Activated CD8-positive, alpha-beta memory T cell treated with anti-CD3 and anti-CD28 coated beads for 1 hour (primary cell): ENCODE measurements at places on chromosomes 6 and 20.

DNA sequence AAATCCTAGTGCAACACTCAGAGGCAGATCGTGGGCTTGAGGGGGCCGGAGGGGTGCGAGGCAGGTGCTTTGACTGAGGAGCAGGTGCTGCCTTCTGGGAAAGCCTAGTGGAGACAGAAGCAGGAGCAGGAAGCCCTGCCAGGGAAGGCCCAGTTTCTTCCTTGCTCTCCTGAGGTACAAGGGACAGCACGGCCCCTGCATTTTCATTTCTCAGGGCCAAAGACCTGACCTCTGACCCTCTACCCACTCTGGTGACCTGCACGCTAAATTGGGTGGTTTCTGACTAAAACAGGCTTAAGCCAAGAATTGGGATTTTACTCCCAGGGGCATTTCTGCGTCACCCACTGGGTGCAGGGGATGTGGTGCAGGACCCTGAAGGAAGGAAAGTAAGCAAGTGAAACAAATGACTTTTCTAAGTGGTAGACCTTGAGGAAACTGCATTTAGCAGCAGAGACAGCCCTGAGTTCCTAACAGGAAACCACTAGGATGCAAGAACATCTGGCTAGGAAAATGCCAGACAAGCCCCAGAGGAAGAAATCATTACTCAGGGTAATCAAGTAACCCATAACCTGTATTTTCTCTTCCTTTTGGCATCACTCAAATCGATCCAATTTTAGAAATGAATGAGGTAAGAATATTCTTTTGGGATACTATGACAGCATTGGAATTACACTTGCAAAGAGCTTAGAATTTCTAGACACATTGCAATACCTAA, 141.7 kb downstream of the CD164 start:
- no peak for DNase-seq

- no peak for DNase-seq
Observed at GRCh38 chr6:72206606-72207005, 320.3 kb downstream of the RIMS1 start.

GRCh38 chr6:150576651-150577226, 22.9 kb upstream of the PLEKHG1 start:
- DNase-seq, result no peak

GRCh38 chr6:154848580-154848979, 115.4 kb downstream of the SCAF8 start:
- DNase-seq, result no peak

GRCh38 chr6:50843842-50844241, 25.2 kb downstream of the TFAP2B start:
- DNase-seq, result no peak

- no peak for DNase-seq
Observed at GRCh38 chr6:75089921-75090320, 115.9 kb downstream of the COL12A1 start.

DNA sequence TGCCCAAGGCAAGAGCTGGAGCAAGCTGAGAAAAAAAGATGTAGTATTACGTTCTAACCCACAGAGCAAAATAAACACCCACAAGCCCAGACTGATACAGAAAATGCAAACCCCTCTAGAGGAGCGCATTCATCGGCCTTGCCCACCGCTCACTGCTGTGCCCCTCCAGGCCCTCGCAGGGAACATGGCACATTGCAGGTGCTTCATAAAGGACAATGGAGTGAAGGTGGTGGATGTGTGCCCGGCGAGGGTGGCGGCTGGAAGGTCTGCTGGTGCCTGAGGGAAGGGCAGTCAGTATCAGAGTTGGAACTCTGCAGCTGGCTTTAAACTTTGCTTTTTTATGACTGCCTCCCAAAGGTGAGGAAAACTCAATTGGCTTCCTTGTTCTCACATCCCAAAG, 18.5 kb upstream of the IRF4 start:
- no peak for DNase-seq

GRCh38 chr6:3557336-3557735, 100.5 kb upstream of the SLC22A23 start:
- DNase-seq, result no peak

- no peak for DNase-seq
Observed at GRCh38 chr6:6866656-6867403, 240.9 kb upstream of the RREB1 start.

DNA sequence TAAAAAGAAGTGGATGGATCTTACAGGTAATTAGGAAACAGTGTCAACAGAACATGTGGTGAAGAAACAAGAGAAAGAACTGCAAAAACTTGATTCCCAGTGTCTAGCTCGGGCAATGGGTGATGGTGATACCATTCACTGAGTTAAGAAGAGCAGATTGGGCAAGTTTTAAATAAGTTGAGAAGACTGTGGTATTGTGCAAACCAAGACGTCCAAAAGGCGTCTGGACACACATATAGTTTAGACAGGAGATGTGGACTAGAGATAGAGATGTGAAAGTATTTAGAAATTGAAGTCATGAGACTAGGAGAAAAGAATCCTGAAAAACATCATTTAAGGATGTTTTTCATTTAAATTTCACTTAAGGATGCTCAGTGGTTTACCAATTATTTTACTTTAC, 53.9 kb downstream of the CDK19 start:
- no peak for DNase-seq

DNA sequence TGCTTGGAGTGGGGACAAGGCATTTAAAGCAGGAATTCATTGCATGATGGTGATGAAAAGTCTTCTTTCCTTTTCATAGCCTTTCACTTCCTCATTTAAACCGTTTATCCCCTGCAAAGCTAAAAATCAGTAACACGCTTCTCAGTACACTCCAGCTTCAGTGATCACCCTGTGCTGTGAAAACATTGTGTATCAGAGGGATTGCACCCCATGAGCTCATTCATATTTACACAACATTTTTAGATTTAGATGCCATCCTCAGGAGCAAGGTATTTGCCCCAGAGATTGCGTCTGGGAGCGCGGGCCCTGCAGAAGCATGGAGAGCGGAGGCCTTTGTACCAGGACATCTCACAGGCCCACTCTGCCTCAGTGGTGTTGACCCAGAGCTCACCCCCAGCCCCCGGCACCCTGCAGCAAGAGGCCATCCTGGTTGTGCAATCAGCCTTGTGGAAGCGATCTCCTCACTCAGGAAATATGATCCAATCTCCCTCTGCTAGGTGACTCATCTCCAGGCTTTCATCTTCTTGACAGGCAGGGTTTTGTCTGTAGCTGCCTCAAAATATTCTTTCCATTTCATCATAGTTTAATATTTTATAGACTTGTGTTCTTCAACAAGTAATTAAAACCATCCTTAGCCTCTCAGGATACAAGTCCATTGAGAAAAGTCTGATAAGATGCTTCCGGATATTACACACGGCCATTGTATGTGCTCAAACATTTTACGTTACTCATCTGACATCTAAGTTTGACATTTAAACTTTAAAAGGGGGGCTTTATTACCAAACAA, 38.9 kb upstream of the THBS2 start:
- no peak for DNase-seq

DNA sequence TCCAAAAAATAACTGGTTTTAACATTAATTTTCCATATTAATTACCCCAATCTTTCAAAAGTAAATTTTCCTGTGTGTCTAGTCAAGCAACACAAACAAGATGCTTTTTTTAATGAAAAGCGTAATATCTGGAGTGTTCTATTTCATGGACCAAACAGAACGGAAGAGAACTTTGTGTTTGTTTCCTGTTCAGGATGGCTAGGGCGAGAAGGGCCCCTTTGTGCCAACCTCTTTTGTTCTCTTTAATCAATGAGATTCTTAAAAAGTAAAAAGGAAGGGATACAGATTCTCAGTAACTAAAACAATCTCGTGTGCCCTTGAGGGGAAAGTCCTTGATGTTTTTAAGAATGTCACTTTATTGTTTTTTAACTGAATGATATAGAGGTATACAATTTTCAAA, 55.7 kb downstream of the GNAS start:
- DNase-seq, result no peak

- DNase-seq, result no peak
Observed at GRCh38 chr6:69820018-69820417, 23.2 kb upstream of the LMBRD1 start.

- DNase-seq, result no peak
Observed at GRCh38 chr6:5412663-5413062, 151.3 kb downstream of the FARS2 start.

- no peak for DNase-seq
Observed at GRCh38 chr6:4496284-4496683, 279.9 kb upstream of the CDYL start.

DNA sequence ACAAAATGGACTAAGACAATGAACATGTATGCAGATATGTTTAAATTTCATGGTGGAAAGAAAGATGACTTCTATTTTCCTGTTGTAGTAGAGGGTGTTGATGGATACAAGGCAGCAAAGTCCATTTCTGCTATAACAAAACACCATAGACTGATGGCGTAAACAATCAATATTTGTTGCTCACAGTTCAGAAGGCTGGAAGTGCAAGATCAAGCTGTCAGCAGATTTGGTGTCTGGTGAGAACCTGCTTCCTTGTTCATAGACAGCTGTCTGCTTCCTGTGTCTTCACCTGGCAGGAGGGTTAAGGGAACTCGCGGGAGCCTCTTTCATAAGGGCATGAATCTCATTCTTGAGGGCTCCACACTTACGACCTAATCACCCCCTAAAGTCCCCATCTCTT, 83.0 kb upstream of the ELOVL5 start:
- no peak for DNase-seq

DNA sequence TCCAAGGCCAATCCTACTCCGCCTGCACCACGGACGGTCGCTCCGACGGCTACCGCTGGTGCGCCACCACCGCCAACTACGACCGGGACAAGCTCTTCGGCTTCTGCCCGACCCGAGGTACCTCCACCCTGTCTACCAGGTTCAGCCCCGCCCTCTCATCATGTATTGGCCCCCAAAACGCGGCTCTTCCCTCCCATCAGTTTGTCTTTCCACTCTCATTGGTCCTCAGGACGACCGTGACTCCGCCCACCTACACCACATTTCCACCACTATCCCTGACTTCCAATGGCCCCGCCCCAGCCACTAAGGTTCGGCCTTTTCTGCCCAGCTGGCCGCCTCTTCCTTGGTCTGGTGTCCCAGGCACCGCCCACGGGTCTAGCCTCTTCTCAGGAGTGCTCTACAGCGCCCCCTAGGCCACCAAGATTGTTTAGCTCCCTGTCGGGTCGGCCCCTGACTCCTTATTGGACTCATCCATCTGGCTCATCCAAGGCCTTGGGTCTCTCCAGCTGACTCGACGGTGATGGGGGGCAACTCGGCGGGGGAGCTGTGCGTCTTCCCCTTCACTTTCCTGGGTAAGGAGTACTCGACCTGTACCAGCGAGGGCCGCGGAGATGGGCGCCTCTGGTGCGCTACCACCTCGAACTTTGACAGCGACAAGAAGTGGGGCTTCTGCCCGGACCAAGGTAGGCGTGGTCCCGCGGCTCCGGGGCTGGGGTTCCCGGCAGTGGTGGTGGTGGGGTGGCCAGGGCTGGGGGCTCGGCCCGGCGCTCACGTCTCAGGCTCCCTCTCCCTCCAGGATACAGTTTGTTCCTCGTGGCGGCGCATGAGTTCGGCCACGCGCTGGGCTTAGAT, 3.1 kb downstream of the MMP9 start:
- DNase-seq, result no peak

DNA sequence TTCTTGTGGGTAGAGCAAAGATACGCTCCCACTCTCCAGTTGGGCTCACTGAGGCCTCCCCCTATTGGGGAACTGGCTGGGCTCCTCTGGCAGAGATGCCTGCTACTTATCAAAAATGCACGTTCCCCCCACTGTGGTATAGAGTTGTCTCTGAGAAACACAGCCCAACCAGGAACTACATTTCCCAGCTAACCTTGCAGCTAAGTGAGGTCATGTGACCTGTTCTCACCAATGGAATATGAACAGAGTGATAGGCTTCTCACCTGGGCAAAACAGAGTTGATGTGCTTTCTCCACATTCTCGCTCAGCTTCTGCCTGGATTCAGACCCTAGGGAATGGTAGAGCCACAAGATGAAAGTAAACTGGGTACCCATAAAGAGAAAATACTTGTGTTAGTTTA, 49.1 kb upstream of the PTPRT start:
- no peak for DNase-seq

- DNase-seq, result no peak
Observed at GRCh38 chr20:25297141-25297905, 49.4 kb downstream of the PYGB start.
